ENCODE measurements at places on chromosomes 3 and 15.

- DNase-seq: no peak
Observed at GRCh38 chr3:124684459-124684858, 45.8 kb upstream of the UMPS start.

DNA sequence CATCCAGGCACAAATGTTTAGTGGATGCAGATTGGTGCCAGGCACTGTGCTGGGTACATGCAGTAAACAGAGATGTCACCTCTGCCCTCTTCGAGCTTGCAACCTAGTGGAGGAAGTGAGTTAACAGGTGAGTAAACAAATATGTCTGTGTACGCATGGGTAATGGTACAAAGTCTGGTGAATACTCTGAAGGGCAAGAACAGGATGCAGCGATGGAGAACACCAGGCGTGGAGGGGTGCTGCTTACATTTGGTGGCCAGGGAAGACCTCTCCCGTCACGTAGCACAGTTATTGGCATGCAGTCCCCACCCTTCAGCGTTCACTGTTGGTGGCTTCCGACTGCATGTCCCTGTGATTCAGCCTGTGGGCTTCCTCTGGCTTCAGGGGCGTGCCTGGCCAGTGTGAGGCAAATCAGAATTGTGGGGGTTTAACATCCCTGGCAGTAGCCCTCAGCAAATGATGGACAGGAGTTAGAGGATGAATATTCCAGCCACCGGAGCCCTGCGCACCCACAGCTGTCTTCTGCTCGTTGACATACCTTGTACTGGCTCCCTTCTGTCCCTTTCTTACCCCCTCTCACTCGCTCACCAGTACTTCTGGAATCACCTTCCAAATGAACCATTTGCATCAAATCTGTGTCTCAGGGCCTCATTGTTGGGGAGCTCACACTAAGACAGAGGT lies 9.1 kb upstream of the HDAC11 start:
- DNase-seq: no peak

- DNase-seq: no peak
Observed at GRCh38 chr3:122825460-122825859, 30.6 kb downstream of the SLC49A4 start.

GRCh38 chr15:66838671-66839239 lies 136.7 kb downstream of the SMAD6 start:
- no peak for DNase-seq

DNA sequence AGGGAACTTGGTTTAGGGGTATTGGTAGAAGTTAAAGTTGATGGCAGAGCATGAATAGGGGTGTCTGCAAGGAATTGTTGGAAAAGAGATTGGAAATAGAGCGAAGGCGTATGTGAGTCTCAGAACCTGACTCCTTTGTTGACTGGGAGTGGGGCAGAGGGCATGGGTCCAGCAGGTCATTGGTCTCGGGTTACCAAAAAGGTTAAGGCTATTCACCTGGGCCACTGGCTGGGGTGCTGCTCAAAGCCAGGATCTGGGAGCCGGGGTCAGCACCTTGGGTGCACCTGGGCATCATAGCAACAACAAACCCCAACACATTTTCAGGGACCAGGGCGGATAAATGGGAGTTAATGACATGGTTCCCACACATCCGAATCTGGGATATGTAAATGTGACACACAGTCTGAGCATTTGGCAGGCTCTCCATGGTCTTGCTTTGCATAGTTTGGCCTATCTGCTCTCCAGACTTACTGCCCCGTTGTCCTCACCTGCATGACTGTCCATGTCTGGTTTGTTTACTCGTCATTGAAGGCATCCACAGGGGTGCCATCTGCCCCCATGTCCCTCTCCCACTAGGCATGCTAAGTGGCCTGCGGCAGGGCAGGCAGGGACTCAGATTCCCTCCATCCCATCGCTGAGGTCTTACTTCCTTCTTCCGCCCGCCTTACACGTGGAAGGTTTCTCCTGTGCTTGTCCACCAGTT lies 10.1 kb downstream of the KLF13 start:
- DNase-seq: no peak

DNA sequence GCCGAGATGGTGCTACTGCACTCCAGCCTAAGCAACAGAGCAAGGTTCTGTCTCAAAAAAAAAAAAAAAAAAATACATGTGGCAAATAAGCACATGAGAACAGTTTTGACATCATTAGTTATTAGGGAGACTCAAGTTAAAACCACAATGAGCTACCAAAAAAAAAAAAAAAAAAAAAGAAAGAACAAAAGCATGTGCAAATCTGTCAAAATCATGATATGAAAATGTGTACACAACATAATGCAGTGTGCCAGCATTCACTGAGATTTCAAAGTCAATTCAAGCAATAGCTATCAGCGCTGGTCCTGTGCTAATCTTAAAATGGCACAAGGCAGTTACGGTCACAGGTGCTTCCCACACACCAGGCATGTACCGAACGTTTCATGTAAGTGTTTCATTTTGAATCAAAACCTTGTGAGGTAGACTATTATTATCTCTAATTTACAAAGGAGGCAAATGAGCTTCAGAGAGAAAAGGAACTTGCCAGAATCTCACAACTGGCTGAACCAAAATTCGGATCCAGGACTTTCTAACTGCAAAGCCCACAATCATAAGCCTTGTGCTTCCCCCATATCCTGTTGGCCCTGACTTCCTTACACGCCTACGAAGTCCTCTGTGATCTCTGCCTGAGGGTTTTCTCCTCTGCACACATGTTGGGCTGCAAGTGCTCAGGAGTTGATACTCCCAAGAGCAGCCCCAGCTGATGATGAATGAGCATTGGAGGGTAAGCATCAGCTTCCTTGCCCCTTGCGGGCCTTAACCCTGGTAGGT lies 200.1 kb upstream of the PROK2 start:
- no peak for DNase-seq

DNA sequence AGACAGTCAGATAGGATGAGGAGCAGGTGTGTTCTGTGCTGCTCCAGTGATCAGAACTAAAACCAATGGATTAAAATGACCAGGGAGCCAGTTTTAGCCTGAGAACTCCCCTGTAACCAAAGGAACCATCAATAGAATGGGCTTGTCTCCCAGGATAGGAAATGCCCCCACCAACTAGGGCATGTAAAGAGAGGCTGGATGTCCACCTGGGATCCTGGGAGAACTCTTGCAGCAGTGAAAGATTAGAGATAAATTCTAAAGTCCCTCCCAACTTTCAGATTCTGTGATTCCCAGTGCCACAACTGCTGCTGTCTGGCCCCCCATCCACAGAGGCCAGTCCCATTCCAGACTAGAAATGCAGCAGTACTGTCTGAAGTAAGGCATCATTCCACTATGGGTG lies 33.8 kb downstream of the HDC start:
- no peak for DNase-seq

- DNase-seq: no peak
Observed at GRCh38 chr3:28841441-28841840, 439.4 kb upstream of the RBMS3 start.

DNA sequence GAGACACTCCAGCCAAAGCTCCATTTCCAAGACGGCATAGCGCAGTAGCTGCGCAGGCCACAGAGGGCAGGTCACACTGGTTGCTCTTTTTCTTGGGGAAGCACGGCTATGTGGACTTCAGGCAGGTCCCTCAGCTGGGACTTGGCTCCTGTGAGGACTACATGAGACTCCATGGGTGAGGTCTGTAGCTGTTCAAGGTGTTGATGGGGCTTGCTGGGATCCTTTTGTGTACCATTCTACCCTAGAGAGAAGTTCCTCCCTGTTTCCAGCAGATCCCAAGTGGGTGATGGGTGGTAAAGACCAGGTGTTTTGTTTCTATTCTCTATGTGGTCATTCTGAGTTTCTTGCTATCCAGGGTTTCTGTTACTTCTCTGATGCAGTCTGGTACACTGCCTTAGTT lies 183.3 kb downstream of the LPP start:
- DNase-seq: no peak

- DNase-seq: no peak
Observed at GRCh38 chr3:187507905-187508304, 139.7 kb downstream of the RTP4 start.

DNA sequence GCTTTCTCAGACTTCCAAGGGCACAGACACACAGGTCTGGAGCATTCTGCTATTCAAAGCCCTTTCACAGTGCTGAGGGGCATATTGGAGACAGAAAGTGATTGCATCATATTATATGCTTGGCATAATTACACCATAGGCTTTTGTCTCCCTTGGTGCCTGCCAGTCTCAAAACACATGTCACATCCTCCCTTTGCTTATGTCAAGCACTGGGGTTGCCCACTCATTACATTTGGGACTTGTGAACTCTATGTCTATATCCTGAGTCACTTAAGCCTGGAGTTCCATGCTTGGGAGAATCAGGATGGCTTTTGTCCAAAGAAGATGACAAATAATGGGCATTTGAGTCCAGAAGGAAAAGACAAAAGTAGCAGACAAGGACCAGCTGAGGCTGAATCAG lies 12.3 kb upstream of the PDZRN3 start:
- no peak for DNase-seq

GRCh38 chr3:155956508-155957411 lies 86.3 kb downstream of the GMPS start:
- no peak for DNase-seq

Data from CD4-positive, alpha-beta T cell treated with Interleukin-4 for 4 hours (primary cell).